ENCODE measurements at places on chromosomes 4 and X.

DNA sequence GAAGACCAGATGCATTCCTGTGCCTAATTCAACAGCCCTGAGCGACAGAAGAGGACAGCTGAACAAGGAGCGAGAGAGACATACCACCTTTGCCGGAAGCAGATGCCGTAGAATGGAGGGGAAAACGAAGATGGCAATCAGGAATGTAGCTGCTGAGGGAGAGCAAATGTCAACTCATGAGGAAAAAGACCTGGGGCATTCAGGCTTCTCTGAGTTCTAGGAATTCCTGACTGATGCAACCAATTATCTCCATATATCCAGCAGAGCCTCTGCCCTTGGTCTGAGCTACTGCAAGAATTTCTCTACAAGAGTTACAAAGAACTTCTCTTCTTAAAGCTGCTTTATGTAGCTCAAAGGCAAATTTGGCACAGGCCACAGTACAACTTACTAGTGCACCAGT lies 40.5 kb upstream of the INPP4B start:
- no peak for DNase-seq

DNA sequence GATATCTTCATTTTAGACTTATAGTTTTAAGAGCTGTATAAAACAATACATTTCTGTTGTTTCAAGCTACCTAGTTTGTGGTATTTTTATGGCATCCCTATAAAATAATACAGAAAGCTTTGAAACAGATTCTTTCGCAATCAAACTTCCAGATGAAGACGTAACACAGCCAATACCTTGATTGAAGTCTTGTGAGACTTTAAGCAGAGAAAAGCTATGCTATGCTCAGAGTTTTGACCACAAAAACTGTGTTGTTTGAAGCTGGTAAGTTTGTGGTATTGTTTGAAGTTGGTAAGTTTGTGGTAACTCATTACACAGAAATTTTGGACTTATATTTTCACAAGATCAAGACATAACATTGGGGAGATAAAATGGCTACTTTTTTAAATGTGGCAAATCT lies 201.8 kb upstream of the UGT8 start:
- no peak for DNase-seq

DNA sequence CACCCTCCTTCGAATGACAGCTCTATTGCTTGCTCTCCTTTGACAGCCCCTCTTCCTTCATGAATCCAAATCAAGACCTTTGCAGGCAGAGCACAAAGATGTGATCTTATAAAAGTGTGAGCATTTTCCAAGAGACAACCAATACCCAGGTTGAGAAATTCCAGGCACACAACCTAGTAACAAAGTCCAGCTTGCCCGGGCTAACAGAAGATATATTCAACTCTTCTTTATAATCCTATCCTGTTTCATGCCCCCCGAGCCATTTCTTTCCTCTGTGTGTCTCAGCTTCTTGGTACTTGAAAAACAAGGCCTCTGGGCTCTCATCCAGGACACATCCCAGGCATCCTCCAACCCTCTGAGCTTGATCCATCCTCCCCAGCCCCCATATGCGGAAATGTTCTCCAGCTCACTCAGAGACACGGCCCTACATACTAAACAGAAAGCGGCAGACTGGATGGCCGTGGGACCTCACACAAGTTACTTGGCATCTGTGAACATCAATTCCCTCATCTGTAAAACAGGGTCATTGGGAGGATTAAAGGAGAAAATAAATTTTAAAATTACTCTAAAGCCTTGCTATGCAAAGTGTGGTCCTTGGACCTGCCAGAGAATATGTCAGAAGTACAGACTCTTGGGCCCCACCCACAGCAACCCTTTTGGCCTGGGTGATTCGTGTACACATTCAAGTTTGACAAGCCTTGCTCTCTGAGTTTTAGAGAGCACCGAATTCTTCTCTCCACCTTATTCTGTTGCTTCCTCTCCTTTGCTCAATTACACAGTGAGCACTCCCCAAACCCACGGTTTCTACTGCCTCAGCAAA lies 627.0 kb downstream of the BCOR start:
- peak; percentile 49 for DNase-seq

- DNase-seq = no peak
These were observed 36.8 kb upstream of the VBP1 start for GRCh38 chrX:155179346-155179997.

- DNase-seq = no peak
These were observed 2229.4 kb upstream of the AGA start for GRCh38 chr4:179671609-179672008.

- DNase-seq = peak; percentile 75
These were observed 13.3 kb upstream of the AGA start for GRCh38 chr4:177455561-177455970.

DNA sequence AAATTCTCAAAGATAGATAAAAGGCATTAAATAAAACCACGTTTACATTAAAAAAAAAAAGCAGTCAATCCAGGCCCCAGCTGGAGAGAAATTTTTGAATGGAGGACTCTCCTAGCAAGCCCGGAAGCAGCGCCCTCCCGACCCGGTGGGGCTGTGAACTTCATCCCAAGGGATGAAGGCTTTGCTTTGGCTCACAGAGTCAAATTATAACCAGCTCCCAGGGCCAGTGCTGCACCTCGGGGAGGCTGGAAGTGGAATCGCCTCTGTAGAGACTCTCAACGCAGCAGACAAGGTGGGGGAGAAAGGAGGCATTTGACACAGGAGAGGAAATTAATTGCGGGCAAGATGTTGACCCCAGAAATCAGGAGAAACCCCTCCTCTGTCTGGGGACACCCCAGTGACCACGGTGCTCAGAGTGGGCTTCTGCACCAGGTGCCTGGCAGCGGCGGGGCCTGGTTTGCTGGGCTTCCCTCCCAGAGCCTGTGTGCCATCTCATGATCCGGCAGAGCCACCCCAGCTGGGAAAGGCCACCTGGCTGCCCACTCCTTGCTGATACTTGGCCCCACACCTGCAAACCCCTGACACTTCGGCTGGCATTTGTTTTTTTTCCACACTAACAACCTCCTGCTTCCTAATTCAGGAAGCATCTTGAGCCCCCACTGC lies 71.7 kb downstream of the ABLIM2 start:
- no peak for DNase-seq

DNA sequence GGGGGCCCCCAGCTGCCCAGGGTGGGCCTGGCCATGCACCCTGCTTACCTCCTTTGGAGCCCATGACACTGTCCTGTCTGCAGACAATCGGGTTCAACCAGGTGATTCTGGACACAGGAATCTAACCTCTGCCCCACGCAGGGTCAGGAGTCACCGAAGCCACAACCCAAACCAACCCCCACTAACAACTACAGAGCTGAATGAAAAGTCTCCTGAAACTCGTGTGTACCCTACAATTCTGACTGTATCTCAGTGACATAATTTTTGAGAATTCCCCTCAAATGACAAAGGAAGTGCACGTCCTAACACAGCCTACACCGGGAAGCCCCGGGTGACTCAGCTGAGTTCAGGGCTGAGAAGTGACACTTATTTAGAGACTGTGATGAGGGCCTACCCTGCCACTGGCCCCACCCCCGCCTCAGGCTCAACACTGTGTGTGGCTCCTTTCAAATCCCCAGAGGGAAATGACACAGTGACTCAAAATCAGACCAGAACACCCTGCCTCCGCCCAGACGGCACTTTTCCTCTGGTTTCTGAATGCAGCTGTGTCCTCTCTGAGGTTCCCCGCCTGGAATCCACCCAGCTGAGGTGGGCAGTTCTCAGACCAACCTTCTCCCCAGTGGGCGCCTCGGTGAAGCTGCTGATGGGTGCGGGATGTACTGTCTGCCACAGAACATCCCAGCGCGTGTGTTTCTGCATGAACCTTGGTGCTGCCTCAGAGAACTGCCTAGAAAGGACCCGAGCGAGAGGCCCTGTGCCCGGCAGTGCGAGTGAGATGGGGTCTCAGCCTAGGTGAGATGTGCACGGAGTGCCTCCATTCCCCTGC lies 9.9 kb downstream of the TNIP2 start:
- no peak for DNase-seq

DNA sequence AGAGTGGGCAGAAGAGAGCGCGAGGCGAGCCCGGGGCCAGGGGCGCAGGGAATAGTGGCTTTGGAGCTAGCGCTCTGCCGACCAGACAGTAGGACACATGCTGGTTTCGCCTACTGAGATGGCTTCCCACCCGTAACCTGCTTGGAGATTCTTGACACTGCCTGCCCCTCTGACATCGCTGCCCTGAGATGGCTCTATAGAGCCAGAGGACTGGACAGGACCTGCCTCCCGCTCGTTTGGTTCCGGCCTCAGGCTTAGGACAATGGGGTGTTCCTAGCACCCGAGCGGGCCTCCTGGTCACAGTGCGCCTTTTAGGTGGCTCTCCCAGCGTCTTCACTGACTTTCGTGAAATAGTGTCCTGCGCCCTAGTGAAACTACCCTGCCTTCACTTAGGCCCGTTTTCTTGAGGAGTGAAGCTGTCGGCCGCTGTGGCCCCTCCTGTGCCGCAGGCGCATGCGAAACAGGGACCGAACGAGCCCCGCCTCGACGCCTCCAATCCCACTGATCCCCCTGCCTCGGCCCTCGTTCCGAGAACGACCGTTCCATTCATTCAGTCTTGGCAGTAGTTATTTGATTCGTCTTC lies 608 bp downstream of the TAF1 start:
- no peak for DNase-seq

- DNase-seq = no peak
These were observed 288.6 kb downstream of the EPHA5 start for GRCh38 chr4:65381648-65382047.

- DNase-seq = no peak
These were observed 12.7 kb upstream of the DGKK start for GRCh38 chrX:50483283-50483682.

- no peak for DNase-seq
These were observed 314.9 kb downstream of the ADGRL3 start for GRCh38 chr4:61514991-61515390.

- no peak for DNase-seq
These were observed 371.7 kb downstream of the AFF2 start for GRCh38 chrX:148872161-148872535.

- DNase-seq = no peak
These were observed 12.8 kb upstream of the PPM1K start for GRCh38 chr4:88297212-88297516.

DNA sequence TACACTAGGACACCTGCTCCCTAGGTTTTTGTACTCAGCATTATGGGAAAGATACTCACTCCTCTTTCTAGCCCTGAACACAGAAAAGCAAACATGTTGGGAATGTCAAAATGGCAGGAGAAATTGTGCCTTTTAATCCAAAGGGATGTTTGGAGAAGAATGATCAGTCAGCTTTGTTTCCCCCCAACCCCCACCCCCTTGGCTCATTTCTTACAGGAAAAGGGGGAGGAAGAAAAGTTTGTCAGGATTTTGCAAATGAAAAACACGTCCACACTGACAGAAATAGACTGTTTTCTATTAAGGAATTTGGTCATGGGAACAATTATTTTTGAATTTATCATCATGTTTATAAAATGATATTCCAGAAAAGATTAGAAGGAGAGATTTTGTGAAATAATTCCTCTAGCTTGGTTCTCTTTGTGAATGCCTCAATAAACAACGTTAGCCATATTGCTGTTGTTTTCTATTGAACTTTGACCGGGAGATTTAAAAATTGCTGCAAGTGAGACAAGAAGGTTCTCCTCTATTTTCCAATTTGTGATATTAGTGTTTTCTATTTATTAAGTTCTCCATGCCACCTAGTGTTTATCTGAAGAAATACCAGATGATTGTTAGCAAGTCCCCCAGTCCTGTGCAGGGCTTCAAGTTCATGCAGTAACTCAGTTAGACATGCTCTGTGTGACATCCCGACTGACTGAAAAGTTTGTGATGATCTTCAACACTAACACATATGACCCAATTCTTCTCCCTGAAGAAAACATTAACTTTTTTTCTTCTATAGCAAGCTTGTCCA lies 31.3 kb upstream of the TFDP3 start:
- no peak for DNase-seq

GRCh38 chr4:140581078-140581477 lies 12.3 kb upstream of the UCP1 start:
- DNase-seq = no peak

GRCh38 chr4:4582653-4583052 lies 40.8 kb upstream of the STX18 start:
- no peak for DNase-seq

GRCh38 chr4:26812049-26812714 lies 48.5 kb upstream of the STIM2 start:
- DNase-seq = no peak

GRCh38 chrX:37383313-37383712 lies 34.1 kb downstream of the PRRG1 start:
- DNase-seq = no peak

DNA sequence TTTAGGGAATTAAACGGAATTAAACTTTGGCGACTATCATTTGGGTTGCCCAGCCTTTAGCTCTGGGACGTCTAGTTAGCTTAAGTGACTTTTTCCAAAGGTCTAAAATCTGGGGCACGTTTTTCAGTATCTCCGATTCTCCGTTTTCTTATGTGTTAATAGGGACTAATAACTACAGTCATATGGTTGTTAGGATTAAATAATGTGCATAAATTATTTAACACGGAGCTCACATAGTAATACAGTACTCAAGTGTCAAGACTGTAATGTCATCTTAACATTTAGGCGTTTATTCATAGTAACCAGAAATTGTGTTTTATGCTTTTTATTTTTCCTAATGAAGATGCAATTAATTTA lies 466 bp upstream of the CCNA2 start:
- DNase-seq = no peak

- DNase-seq = no peak
These were observed 73.7 kb downstream of the ELOVL6 start for GRCh38 chr4:110124711-110125110.

- no peak for DNase-seq
These were observed 4.5 kb downstream of the EMD start for GRCh38 chrX:154383359-154384283.

GRCh38 chrX:123993326-123993725 lies 31.8 kb downstream of the STAG2 start:
- no peak for DNase-seq

DNA sequence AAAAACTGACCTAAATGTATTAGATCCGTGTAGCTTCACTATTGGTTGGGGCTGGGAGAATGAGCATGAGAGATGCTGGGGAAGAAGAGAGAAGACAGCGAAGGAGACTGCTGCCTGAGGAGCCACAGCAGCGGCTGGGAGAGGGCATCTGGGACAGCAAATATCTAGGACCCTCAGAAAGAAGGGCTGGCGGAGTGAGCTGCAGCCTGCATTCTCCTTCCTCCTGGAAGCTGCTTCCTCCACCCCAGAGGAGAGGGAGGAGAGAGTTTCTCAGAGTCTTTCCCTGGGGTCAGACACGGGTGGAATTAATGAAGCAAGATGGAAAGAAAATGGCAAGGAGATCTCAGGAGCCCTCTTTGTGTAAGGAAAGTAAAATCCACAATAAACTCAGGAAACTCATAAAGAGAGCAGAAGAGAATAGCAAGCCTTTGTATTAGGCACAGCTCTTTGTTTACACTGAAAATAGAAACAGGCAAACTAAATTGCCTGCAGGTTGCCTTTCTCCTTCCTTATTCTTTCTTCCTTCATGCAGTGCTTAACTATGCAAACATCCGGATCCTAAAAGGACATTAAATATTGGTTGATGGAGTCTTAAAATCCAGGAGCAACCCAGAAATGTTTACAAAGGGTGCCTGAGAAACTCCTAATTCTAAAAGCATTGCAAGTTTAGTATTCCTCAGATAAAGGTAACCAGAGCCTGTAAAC lies 130.3 kb upstream of the GALNT7 start:
- no peak for DNase-seq

GRCh38 chrX:108018656-108019381 lies 26.0 kb upstream of the VSIG1 start:
- no peak for DNase-seq
